ENCODE measurements at places on chromosomes 7 and 10.

DNA sequence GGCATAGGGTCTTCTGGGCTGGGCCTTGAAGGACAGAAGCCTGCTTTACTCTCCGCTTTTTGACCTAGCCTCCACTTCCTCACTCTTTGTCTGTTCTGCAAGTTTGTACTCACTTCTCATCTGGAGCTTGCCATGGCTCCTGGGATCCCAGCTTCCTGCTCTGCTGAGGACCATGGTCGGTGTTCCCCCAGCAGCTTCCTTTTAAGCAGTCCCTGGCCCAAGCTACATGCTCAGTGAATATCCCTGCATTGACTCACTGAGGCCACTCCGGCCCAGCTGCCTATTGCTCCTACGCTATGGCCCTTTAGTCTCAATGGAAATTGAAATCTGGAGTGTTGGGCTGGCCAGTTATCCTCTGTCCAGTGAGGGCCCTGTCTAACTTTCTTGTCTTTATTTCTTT lies 427.7 kb downstream of the RPS24 start:
- no peak for DNase-seq

DNA sequence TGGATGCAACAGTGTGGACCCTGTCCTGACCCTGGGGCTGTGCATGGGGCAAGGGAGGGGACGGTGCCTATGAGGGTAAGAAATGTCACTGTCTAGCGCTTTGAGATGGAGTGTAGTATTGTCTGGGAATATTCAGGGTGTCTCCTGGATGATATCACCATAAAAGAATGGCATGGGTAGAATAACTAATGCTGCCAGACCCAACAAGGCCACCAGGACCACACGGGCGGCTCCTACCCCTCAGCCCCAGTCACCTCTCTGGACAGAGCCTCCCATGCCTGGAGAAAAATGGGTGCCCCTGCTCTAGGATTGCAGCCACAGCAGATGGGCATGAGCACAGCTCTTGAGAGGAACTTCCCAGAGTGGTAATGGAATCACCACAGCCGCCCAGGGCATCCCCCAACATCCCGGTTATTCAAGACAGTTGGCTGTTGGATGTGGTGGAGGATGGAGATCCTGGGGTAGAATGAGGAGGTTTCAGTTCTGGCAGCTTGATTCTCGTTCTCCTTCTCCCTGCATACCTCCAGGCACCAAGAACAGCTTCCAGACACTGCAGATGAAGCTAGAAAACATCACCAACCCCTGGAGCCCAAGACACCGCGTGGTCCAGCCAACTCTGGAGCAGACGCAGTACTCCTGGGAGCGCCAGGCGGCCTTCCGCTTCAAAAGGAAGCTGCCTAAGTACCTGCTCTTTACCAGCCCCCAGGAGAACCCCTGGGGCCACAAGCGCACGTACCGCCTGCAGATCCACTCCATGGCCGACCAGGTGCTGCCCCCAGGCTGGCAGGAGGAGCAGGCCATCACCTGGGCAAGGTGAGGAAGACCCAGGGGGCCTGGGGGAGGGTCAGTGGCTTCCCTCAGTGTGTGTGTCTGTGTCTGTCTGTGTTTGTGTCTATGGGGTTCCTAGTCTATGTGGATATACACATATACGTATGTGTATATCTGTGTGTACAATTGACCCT lies 6.2 kb downstream of the AOC1 start:
- no peak for DNase-seq

GRCh38 chr7:121048195-121048594 lies 59.7 kb downstream of the CPED1 start:
- no peak for DNase-seq

DNA sequence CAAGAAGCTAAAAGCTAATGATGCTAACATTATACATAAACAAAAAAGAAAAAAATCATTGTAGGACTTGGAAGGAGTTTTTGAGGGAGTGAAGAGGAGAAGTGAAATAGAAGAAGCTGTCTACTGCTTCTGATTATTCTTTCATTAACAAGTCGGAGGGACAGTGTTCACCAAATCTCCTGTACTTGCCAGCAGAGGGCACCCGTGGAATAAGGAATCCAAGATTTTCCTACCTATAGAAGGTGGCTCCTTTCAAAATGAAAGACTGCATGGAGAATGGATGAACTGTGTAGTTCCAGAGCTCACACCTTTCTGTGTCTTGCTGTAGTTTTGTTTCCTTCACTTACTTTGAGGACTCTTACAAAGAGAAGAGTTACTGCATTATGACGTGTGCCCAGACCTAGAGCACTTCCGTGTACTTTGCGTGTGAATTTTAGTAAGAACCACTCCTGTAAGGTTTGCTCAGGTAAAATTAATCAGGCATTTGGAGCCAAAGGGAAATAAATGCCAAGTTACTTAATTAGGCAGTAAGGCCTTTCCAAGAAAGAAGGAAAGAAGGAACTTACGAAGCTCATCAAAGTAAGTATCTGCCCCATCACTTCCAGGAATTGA lies 145.1 kb downstream of the SEMA3D start:
- peak; percentile 56 for DNase-seq

DNA sequence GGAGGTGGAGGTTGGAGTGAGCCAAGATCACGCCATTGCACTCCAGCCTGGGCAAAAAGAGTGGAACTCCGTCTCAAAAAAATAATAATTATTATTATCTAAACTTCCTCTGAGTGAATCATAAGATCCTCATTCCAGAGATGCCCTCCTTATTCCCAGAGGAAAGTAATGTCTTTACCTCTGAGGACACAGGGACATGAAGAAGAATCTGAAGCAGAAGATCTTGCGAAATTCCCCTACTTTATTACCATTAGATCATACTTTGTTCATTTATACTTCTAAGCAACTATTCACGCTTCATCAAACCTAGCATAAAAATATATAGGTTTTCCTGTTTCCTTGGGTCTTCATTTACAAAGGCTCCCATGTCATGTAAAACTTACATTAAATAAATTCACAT lies 143.1 kb downstream of the ETV1 start:
- no peak for DNase-seq

GRCh38 chr7:42099470-42100155 lies 137.4 kb downstream of the GLI3 start:
- no peak for DNase-seq

- DNase-seq = no peak
Measured at GRCh38 chr10:117680601-117681000, 138.1 kb downstream of the EMX2 start.

- no peak for DNase-seq
Measured at GRCh38 chr10:91511549-91512330, 101.6 kb downstream of the HECTD2 start.

GRCh38 chr7:20307119-20307518 lies 23.6 kb upstream of the ITGB8 start:
- DNase-seq = no peak

GRCh38 chr10:63173468-63174232 lies 40.5 kb downstream of the NRBF2 start:
- DNase-seq = no peak

All from head of caudate nucleus (tissue), 42 donors.